ENCODE measurements at places on chromosomes 3 and 15. TPM values are rescaled to one million over a fixed set of nuclear protein-coding genes. Genes with fewer than 3 reads are reported as not detected.

GRCh38 chr3:140198242-140198641 is 263.3 kb downstream of the CLSTN2 start:
- no peak overlapping the region for H3K4me3 ChIP-seq
- H3K36me3 ChIP-seq: no peaks in the 10 kb centered on the region
- H3K4me1 ChIP-seq: no peaks in the 10 kb centered on the region
- H3K27ac ChIP-seq: no peak overlapping the region
- no peaks in the 10 kb centered on the region for H3K27me3 ChIP-seq
- DNase-seq: no peak

GRCh38 chr15:101178931-101179330 is 72.9 kb downstream of the CHSY1 start:
- peaks cover 4% of the 10 kb centered on the region for H3K36me3 ChIP-seq
- H3K4me3 ChIP-seq: no peak overlapping the region

DNA sequence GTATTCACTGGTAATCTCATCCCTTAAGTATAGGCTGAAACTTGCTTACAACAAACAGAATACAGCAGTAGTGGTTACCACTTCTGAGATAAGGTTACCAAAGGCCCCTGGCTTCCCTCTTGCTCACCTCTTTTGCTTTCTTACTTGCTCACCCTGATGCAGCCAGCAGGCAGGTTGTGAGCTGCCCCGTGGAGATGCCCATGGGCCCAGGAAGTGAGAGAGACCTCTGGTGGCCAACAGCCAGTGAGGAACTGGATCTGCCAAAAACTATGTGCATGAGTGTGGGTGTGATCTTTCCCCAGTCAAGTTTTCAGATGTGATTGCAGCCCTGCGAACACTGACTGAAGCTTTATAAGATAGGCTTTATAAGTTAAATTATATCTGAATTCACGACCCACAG is 48.7 kb downstream of the NMNAT3 start:
- H3K36me3 ChIP-seq: no peaks in the 10 kb centered on the region
- H3K27me3 ChIP-seq: no peaks in the 10 kb centered on the region
- no peak overlapping the region for H3K27ac ChIP-seq
- DNase-seq: peak; percentile 2
- H3K4me3 ChIP-seq: no peak overlapping the region

- no peaks in the 10 kb centered on the region for H3K27me3 ChIP-seq
- no peak for DNase-seq
- H3K4me1 ChIP-seq: no peaks in the 10 kb centered on the region
- H3K4me3 ChIP-seq: no peak overlapping the region
- peaks cover 4% of the 10 kb centered on the region for H3K36me3 ChIP-seq
These were observed 137.1 kb downstream of the VPS13C start for GRCh38 chr15:61923173-61923572.

DNA sequence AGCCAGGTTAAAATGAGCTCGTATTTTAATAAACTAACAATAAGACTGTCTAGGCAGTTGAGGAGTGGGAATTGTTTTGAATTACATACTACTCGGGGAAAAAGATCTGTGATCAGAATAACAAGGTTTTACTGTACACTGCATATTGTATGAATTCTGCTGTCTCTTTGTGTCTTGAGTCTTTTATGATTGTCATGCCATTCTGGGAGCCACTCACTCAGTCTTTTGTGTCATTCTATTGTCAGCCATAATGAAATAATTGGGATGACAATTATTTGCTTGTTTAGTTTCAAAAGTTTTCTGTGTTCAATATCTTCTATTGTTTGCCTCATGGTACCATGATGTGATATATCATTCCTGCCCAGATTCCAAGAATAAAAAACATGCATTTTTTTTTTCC is 339.6 kb upstream of the TBL1XR1 start:
- H3K27ac ChIP-seq: no peak overlapping the region
- H3K36me3 ChIP-seq: no peaks in the 10 kb centered on the region
- DNase-seq: no peak

Gene GPR156
- total RNA-seq: not detected

DNA sequence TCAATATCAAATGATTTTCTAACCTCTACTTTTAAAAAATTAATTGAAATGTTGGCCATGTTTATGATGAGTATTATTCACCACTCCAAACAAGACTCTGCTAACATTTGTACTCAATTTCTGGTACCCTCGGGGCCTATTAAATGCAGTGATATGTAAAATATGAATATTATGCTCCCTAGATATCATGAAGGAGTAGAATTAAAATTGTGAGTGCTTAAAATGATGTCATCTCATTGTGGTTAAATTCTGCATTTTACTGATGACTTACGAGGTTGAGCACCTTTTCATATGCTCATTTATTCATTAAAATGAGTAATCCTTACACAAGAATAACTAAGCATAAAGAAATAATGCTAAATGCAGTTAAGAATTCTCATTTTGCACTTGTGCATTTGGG is 159.9 kb downstream of the OCA2 start:
- no peaks in the 10 kb centered on the region for H3K27me3 ChIP-seq
- no peaks in the 10 kb centered on the region for H3K36me3 ChIP-seq
- H3K4me3 ChIP-seq: no peak overlapping the region
- H3K27ac ChIP-seq: no peak overlapping the region
- no peaks in the 10 kb centered on the region for H3K4me1 ChIP-seq
- DNase-seq: no peak

- peaks cover 13% of the 10 kb centered on the region for H3K4me1 ChIP-seq
These were observed 2.0 kb upstream of the SMARCC1 start for GRCh38 chr3:47783673-47784072.
